ENCODE measurements at places on chromosomes 11 and 22.

- no peak for DNase-seq
These were observed 113.3 kb downstream of the FAM76B start for GRCh38 chr11:95676308-95676707.

GRCh38 chr22:23089633-23090456, 19.5 kb downstream of the GNAZ start:
- no peak for DNase-seq

DNA sequence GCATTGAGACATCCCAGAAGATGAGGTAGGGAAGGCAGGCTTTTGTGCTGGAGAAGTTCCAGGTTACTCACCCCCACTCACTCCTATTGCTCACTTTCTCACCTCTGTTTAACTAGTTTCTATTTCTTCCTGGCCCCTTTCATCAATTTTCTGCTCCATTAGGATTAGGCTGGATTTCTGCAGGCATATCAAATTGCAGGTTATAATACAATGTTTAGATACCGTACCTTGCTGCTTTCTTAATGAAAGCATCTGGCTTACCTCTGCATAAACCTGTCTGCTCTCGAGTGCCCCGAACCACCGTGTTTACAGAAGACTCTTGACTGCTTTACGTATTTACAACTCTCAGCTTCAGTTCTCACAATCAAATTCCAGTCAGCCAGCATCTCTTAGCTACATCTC, 173.7 kb downstream of the ADAMTS15 start:
- no peak for DNase-seq

DNA sequence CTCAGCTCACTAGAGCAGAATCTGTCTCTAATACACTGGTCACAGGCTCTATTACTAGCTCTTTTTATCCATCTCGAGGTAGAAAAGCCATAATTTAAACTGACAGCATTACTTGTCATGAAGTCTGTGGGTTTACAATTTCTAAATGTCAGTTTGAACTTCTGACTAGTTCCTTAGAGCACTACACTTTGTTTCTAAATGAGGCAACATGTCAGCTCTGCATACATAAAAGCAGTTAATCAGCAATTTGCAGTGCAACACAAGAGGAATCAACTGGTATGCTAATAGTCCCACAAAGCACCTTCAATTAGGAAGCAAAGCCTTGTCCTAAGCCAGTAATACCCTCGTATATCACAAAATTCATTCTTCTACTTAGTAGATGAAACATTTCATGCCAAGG, 321.3 kb downstream of the TTC28 start:
- DNase-seq, result no peak

- DNase-seq, result no peak
These were observed 228.8 kb downstream of the GRIK4 start for GRCh38 chr11:120740380-120740779.

Measured in femur (tissue), 1 donor.